OCI-LY7 (cell line): ENCODE measurements at places on chromosomes 7 and 10. TPM values are rescaled to one million over a fixed set of nuclear protein-coding genes. Genes with fewer than 3 reads are reported as not detected.

DNA sequence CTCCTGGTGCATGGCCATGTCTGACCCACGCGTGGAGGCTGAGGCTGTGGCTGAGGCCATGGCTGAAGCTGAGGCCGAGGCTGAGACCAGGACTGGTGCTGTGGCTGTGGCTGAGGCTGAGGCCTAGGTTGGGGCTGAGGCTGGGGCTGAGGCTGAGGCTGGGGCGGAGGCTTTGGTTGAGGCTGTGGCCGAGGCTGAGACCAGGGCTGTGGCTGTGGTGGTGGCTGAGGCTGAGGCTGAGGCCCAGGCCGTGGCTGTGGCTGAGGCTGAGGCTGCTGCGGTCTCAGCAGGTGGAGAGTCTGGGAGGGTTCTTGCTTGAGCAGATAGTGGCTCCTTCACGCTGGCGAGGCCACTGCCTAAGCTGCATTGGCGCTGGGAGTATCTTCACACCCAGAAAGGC lies 76.4 kb downstream of the WDR37 start:
- no peak for DNase-seq

GRCh38 chr7:64612452-64612851 lies 49.6 kb upstream of the ZNF680 start:
- no peak for DNase-seq

DNA sequence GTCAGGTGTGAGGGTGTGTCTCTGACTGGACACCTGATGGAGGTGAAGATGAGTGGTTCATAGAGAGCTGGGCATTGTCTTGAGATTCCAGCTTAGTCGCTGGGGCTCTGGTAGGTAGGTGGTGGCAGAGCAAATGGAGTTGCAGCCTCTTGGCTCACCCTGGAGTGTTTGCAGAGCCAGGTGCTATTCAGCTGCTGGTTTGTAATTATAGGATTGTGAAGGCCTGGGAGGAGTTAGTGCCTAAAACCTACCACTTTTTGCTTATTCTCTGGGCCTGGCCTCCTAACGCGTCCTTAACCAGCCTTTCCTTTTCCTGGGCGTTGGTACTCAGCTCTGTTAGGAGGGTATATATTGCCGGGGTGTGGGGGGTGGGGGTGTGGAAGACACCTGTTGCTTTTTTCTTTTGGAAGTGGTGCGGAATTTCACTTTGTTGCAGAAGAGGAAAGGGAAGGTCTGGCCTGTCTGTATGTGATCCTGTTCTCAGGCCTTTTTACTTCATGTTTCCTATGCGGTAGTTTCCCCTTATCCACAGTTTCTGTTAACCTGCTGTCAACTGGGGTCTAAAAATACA lies 3.2 kb downstream of the PPRC1 start:
- DNase-seq, result no peak

- no peak for DNase-seq
Measured at GRCh38 chr10:62388328-62388727, 14.2 kb downstream of the ZNF365 start.

GRCh38 chr7:43943417-43944187 lies 17.4 kb downstream of the UBE2D4 start:
- DNase-seq, result no peak

Gene GIMAP2
- 0.79 TPM in 1 of 2 replicates, not detected in the other for total RNA-seq

- peak; percentile 91 for DNase-seq
Measured at GRCh38 chr10:5655121-5655520, 11.3 kb downstream of the ASB13 start.

Gene LRRC61
- total RNA-seq, result not detected in 2 replicates

DNA sequence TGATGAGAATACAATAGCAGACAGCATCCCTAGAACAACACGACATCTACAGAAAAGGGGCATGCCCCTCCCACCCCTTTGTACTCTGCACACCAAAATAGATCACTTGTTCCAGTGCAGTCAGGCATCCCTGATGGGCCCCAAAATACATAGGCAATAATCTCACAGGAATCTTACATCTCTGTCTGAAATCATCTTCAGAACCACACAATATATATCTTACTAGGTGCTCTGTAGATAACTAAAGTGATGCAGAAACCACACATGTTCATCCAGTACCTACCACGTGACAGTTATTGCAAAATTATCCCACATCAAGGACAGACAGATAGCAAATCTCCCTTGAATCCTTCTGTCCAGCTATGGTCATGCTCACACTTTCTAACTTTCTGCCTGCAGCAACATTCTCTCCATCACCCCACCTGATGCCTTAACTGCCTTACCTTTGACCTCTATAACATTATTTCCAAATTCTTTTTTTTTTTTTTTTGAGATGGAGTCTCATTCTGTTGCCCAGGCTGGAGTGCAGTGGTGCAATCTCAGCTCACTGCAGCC lies 30.7 kb downstream of the ST8SIA6 start:
- DNase-seq, result no peak

DNA sequence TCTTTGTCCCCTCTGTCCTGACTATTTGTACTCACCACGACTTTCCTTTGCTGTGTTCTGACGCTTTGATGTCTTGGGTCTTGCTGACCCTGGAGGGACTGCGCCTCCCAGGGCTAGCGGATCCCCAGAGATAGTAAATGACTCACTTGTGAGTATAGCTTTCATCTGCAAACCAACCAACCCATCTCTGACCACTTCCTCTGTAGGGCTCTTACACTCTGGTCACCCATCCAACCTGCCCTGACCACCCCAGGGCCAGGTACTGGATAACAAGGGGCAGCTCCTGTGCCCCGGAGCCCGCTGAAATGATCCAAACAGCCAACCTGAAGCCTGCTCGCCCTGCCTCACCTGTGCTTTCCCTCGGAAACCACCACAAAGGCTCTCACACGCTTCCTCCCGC lies 125.2 kb upstream of the CARD11 start:
- DNase-seq, result no peak

- peak; percentile 48 for DNase-seq
Measured at GRCh38 chr10:32207544-32207943, 139.4 kb downstream of the EPC1 start.

Gene PWWP2B
- total RNA-seq, result 9.4 and 10.6 TPM in 2 replicates

- no peak for DNase-seq
Measured at GRCh38 chr10:50503661-50504320, 120.0 kb downstream of the SGMS1 start.

- DNase-seq, result no peak
Measured at GRCh38 chr7:15288741-15289140, 273.1 kb downstream of the AGMO start.

- DNase-seq, result no peak
Measured at GRCh38 chr10:131770946-131771633, 129.7 kb upstream of the PPP2R2D start.

DNA sequence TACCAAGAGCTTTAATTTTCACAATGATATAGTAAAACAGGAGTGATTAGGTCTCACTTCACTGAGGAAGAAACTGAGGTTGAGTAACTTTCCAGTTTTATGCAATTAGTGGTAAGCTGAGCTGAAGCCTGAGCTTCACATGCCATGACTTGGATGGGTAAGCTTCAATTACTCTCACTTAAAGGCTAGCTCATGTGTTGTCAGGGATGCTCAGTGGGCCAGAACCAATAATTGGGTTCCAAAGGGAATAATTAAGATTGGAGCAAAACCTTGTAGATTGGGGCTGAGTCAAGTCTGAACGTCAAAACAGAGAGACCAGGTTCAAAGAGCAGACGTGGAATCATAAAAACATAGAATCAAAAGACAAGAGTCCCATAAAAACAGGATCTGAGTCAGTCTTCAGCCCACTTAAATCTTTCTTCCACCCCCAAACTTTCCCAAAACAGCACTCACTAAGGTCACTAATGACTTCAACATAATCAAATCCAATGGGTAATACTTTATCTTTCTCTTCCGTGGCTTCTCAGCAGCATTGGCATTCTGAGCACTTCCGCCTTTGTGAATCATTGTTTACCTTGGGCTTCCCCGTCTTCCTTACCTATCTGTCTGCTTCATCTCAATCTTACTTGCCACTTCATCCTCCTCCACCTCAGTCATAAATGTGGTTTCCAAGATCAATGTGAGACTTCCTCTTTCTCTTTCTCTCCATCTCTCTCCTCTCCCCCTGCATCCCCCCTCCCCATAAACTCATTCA lies 23.0 kb upstream of the EGFR start:
- DNase-seq, result no peak

Gene ENTPD1
- total RNA-seq, result 3.7 and 6.7 TPM in 2 replicates

DNA sequence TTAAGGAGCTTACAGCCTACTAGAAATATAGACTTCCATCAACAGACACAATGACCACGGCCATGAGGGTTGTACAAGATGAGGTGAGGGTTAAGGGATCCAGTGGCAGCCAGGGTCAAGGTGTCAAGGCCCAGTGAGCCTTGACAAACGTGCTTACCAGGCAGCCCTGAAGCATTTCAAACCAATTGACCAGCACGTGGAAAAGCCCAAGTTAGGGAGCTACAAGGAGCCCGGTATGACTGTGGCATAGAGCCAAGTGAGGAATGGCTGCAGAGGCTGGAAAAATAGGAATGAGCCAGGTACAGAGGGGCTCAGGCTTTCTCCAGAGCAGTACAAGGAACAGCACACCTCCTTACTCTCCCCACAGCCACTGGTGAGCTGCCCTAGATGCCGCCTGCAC lies 12.7 kb downstream of the AFAP1L2 start:
- no peak for DNase-seq
